ENCODE measurements at places on chromosomes 3 and 15. TPM values are rescaled to one million over a fixed set of nuclear protein-coding genes. Genes with fewer than 3 reads are reported as not detected.

GRCh38 chr3:122987231-122987630 is 40.3 kb downstream of the SEMA5B start:
- no peak for DNase-seq

- no peak for DNase-seq
Measured at GRCh38 chr3:25289156-25289555, 138.9 kb upstream of the RARB start.

DNA sequence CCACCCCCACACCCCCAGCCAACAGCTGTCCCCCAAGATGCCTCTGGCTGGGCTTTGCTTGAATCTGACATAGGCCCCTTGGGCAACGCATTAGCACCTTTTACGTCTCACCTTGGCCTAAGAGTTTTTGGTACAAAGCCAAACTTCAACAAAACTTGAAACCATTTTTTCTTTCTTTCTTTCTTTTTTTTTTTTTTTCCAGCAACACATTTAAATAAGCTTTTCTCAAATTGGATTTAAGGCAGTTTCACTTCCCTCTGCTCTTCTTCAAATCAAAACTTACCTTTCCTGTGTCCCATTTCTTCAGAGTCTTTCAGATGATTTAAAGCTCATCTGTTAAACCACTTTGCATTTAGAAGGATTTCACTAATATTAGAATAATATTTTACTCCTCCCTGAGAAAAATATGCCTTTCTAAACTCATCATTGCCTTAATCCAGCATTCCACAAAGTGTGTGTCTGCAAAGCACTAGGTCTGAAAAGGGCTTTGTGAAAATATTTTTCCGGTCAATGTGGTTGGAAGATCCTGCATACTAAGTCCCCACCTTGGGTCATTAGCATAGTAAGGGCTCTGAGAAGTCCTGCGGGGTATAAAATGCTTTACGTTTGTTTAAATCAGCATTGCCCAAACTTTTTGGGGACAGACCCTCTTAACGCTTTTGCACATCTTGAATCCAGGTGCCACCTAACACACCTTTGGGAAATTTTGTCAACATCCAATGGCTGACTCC is 217.0 kb downstream of the TLE3 start:
- DNase-seq, result no peak

DNA sequence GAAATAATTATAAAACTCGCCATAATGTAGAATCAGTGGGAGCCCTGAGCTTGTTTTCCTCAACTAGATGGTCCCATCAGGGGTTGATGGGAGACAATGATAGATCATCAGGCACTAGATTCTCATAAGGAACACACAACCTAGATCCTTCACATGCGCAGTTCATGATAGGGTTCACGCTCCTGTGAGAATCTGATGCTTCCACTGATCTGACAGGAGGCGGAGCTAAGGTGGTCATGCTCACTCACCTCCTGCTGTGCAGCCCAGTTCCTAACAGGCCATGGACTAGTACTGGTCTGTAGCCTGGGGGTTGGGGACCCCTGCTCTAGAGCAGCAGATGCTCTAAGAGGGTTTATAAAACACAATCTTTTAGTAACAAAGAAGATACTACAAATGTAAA is 183.6 kb downstream of the ANXA2 start:
- no peak for DNase-seq

ALS2CL gene
- total RNA-seq, result 33.7 TPM

TM4SF18 gene
- total RNA-seq, result 11.2 TPM

DNA sequence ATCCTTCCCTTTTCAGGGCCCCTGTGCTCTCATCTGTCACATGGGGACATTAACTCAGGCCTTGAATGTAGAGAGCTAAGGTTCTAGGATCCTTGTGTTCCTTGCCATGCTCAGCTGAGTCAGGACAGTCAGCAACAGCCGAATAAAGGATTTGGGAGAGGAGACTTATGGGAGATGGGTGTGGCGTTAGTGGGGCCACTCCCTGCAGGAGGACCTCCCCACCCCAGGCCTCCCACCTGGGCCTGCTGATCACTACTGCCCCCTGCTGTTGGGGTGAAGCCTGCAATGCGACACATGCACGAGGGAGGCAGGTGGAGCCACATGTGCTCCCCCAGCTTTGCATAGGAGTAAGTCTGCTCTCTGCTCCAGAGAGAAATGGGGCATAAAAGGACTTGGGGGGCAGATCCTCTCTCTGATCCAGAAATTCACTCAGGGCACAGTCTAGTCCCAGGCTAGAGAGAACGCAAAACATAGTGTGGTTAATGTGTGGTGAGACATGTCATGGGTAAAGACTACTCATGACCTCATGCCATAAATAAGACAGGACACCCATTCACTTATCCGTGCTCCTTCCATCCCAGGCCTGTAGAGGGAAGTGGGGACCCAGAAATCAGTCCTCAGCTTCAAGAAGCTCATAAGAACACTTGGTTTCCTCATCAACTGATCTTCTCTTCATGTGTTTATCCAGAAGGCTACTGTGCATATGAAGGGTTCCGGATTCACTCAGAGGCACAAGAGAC is 19.4 kb downstream of the RBP1 start:
- DNase-seq, result no peak

DNA sequence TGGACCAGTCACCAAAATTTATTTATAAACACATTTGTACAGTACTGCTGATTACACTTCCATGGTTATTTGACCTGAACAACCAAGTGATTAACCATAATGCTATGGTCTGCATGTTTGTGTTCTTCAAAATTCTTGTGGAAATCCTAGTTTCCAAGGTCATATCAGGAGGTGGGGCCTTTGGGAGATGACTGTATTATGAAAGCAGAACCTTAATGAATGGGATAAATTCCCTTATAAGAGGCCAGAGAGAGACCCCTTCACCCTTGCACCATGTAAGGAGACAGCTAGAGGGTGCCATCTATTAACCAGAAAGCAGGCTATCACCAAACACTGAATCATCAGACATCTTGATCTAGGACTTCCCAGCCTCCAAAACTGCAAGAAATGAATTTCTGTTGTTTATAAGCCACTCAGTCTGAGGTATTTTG is 1.9 kb downstream of the SCAPER start:
- no peak for DNase-seq

GRCh38 chr3:42214064-42214463 is 51.9 kb downstream of the CCK start:
- no peak for DNase-seq

DNA sequence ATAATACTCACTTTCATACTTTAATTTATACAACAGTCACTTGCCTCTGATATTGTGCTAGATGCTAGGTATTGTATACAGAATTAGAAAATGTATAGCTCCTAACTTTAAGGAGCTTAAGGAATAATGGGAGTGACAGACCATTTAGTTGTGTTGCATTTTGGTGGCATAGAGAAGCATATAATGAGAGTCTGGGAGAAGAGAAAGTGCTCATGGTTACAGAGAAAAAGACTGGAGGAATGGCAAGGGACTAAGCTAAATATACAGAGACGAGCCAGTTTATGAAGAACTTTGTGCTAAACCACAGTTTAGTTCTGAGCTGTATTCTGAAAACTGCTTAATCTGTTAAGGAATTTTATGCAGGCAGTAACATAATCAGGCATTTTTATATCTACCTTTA is 6.4 kb downstream of the RNF13 start:
- no peak for DNase-seq
